ENCODE measurements at places on chromosomes 7 and 10.

GRCh38 chr7:133303931-133304330 is 51.1 kb downstream of the EXOC4 start:
- no peak for DNase-seq

DNA sequence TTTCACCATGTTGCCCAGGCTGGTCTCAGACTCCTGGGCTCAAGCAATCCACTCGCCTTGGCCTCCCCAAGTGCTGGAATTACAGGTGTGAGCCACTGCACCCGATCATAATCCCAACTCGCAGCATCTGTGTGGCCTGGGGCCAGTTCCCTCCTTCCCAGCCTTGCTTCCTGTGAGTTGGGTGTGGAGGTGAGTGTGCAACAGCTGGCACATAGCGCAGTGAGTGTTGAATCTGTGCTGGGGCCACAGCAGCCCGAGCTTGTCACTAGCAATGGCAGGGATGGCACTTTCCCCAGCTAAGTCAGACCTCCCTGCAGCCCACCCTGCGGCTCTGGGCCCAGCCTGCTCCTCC is 12.2 kb downstream of the TMEM184A start:
- DNase-seq: no peak

- DNase-seq: no peak
These were observed 1216.5 kb downstream of the SORCS3 start for GRCh38 chr10:105857268-105858264.

- no peak for DNase-seq
These were observed 19.1 kb upstream of the PARP12 start for GRCh38 chr7:140081774-140082425.

DNA sequence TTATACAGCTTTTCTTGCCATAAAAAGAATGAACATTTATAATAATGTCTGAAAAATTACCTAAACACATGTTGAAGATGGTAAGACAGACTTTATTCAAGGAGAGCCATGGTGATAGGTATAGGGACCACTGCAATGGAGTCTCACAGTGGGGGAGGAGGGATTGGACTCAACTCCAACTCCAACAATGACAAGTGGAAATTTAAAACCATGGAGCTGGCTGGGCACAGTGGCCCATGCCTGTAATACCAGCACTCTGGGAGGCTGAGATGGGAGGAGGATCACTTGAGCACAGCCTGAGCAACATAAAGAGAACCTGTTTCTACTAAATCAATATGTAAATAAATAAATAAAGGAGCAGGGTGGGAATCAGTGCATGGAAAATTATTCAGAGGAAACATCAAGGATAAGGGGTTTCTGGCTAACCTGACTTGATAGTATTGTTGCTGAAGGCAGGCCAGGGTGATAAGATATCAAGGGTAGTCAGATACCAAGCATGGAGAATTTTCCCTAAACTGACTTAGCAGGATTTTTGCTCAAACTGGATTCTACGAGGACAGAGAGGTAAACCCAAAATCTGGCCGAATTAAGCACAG is 19.5 kb upstream of the MICU1 start:
- no peak for DNase-seq

DNA sequence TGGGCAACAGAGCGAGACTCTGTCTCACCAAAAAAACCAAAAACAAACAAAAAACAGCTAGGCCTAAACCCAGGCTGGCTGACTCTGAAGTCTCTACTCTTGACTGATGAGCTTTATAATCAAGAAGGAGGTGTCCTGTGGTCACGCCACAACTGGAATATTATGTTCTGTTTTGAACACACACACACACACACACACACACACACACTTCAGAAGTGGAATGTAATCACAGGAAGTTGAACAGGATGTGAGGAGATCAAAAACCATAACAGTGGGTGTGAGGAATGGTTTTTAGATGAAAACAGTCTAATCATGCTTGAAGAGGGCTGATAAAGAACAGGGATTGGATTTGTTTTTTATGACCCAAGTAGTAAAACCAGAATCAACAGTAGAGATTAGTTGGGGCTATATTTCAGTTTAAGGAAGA is 51.1 kb upstream of the IL6 start:
- DNase-seq: no peak

DNA sequence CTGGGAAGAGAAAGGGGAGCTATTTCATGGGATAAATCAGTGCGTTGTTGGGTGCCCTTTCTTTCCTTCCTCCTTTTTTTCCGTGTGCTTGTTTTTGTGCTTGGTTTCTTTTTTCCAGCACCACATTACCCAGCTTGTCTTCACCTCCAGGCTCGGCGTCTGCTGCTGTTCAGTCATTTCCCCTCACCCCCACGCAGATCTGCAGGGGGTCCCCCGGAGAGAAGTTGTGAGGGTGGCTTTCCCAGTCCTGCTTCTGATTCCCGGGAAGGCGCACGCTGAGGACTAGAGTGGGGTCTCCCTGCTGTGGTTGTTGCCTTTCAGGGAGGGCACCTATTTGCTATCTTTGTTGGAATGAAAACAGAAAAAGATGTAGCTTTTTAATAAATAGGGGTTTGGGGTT is 1.6 kb downstream of the CAMK1D start:
- DNase-seq: no peak

GRCh38 chr10:71084818-71085126 is 127.6 kb upstream of the UNC5B start:
- DNase-seq: no peak

- no peak for DNase-seq
These were observed 20.1 kb downstream of the SFR1 start for GRCh38 chr10:104142081-104142480.

DNA sequence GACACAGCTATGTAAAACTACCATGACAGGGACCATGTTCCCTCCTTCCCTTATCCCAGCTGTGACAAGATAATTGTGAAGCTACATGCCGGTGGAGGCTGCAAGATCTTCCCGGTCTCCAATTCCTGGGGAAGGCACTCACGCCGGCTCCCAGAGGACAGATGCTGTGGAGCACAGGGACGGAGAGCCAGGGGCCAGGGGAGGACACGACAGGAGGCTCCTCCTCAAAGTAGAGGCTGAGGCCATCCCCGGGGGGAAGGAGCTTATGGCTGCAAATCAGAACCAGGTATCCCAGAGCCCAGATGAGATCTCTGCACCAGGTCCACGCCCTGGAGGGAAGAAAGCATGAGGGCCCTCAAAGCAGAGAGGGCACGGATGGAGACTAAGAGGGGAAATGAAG is 286.2 kb downstream of the TCERG1L start:
- no peak for DNase-seq

DNA sequence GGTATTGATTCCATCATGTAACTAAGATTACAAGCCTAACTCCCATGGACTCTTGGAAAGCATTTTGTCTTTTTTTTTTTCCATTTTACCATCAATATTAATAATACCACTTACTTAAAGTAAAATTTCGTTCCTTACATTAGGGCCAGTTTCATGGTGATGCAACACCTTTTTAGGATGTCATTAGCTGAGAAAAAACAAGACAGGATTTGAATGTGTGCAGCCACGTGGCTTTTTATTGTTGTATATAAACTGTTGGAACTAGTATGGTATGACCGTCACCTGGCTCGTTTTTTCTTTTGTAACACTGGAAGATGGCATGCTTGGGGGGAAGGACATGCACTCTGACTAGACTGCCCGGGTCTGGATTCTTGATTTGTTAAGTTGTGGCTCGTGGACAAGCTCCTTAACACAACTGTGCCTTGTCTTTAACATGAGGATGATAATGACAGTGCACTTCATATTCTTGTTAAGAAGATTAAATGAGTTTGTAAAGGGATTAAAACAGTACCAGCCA is 42.1 kb downstream of the ARHGAP21 start:
- no peak for DNase-seq

- peak; percentile 47 for DNase-seq
These were observed 2.9 kb downstream of the CTBP2 start for GRCh38 chr10:125157505-125157904.

DNA sequence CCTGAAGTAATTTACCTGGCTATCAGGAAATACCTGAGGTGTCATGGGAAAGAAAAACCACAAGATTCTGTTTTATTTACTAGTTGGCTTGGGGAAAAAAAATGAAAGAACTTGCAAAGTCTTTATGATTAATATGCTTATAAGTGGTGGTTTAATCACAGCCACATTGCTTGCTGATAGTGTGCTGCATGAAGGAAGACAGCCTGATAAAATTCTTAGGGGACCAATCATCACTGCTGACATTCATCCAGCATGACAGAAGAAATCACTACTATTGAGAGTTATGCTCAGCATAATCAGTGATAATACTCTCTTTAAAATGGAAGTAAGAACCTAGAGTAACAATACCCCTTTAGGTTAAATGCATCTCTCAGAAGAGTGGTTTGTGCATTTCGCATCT is 150.2 kb upstream of the LRRN3 start:
- DNase-seq: no peak

DNA sequence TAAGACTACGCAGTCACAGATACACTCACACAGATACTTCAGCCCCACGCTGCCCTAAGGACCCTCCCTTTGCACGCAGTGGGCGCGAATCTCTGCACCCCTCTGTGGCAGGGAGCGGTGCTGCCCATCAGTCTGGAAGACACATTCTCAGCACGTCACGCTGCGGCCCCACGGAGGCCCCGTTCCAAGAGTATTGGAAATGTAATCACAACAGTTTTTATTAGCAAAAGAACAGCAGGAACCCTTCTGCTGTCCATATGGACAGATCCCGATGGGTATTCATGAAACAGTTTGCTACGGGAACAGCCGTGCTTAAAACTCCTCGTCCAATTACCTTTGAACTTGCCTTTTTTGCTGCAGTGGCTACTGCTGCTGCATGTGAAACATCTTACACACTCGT is 131.0 kb downstream of the RPS24 start:
- DNase-seq: no peak

DNA sequence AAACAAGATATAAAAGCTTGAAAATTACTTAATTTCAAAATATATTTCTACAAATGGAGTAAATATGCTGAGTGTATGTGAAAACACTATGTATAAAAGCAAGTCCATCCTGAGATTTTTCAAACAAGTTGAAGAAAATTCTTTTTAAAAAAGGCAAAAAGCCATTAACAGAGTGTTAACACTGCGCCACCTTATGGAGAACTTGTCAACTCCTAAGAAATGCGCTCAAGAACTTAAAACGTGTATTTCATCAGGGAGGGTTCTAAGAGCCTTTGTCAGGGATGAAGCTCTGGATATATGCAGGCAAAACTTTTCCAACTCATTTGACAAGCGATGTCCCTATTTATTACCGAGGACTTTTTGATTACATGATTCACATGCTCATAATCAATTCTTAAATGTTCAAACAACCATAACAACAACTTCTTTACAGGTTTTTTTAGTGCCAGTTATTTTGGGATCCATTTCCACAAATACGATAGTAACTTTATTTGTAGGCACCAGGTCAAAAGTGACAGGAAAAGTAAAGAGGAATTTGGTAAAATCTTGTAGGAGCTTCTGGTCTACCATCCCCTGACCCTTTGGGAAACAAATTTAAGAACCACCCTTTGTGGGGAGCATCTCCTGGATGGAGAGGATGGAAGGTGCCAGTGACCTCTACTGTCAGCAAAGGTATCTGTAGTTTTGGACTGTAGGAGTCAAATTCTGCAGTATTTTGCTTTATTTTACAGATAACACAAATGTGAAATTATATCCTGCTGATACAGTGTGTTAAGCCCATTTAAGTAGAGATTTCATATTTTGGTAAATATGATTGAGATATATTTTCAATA is 23.2 kb downstream of the CALCR start:
- DNase-seq: peak; percentile 65

DNA sequence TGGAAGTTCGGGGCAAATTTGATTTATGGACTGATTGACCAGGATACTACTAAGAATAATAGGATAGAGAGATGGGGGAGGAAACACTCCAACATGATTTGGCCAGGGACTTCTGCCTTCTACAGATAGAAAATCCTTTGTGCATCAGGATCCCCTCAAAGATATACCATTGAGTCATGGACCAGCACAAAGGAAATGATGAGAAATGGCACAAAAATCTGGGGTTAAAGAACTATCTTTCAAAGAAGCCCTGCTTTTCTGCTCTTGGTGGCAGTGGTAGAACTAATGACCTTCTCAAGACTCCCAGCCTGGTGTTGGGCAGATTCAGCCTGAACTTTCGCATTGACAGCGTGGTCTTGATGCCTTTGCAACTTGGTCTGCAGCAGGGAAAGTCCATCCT is 27.6 kb upstream of the LAMB1 start:
- DNase-seq: peak; percentile 18

DNA sequence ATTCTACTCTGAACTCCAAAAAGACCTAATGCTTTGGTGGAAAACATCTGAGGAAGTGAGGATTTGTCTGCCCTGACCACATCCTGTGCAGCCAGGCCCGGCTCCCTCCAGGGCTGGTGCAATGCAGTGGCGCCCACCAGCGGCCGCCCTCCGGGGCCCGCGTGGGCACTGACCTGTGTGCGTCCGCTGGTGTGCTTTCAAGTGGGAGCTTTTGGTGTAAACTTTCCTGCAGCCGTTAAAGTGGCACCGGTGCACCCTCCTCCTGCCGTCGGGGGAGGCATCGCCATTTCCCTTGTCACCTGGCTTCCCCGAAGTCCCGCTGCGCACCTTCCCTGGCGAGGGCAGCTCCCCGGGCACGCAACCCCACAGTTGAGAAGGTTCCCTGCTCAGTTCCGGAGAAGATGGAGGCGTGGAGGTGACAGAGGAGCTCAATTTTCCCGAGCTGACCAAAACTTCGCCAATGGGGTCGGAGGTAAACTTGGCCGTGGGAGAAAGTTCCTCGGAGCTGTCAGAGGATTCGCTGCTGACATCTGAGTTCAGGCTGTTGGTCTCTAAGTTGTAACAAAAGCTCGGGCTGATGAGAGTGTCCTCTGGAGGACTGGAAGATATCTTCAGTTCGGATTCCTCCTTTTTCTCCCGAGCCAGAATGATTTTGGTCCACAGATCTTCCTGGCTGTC is 3.4 kb downstream of the KLF6 start:
- DNase-seq: peak; percentile 69

GRCh38 chr7:22663357-22663718 is 63.7 kb upstream of the IL6 start:
- DNase-seq: no peak

GRCh38 chr10:101538446-101538845 is 49.6 kb downstream of the POLL start:
- no peak for DNase-seq

DNA sequence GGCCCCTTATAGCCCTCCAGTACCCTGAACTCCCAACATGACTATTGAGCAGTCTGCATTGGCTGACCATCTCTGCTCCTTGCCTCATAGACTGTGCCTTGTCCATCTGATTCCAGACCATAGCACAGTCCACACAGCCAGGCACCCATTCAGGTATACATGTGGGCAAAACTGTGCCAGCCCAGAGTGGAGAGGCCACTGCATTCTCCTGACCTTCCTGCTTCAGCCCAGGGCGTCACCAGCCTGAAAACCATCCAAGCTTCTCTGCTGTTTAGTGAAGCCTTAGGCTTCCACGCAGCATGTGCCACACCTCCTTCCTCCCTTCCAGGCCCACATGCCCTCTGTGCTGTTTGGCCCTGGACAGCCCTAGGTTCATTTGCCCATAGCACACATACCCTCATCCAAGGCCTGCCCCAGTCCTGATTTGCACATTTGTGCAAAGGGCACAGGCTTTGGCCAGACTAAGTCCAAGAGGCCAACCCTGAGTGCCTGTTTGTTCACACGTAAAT is 10.5 kb downstream of the DDX56 start:
- no peak for DNase-seq

- peak; percentile 88 for DNase-seq
These were observed 85.3 kb upstream of the ANKRD1 start for GRCh38 chr10:91006001-91006751.

Data from astrocyte of the hippocampus (primary cell).